Stimulated activated CD4-positive, alpha-beta T cell treated with anti-CD3 and anti-CD28 coated beads, Interleukin-2, amount 100 ng/mL, for 24 hours (primary cell): ENCODE measurements at places on chromosomes 11 and 22.

GRCh38 chr22:26259510-26259909, 90.2 kb downstream of the SEZ6L start:
- DNase-seq, result peak; percentile 4

GRCh38 chr11:121099885-121100284, 1.2 kb upstream of the TECTA start:
- no peak for DNase-seq

DNA sequence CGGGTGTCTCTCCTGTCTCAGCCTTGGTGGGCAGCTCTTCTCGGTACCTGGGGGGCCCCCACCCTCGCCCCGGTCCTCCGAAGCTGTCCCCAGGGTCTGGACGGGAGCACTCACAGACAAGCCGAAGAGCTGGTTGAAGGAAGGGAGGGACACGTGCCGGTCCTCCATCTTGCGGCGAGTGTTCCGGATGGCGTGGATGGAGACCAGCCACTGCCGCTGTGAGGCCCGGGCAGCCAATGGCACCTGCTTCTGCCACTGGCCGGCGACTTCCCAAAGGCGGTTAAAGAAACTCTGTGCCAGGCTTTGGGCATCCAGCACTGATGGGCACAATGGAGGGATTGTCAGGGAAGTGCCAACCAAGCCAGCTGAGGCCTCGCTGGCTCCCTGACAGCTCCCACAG, 18.7 kb downstream of the PPM1F start:
- no peak for DNase-seq

DNA sequence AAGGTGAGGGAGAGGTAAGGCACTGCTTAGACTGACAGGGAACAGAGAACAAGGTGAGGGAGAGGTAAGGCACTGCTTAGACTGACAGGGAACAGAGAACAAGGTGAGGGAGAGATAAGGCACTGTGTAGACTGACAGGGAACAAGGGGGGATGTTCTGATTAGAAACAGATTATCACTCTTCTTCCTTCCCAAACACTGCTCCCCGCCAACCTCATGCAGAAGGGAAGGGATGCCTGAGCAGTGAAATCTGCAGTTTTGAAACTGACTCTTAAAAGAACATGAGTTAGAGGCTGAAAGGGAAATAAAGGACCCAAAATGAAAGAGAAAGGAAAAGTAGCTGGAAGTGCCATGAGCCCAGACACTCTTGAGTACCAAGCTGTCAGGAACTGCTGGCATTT, 29.8 kb downstream of the NEFH start:
- no peak for DNase-seq

DNA sequence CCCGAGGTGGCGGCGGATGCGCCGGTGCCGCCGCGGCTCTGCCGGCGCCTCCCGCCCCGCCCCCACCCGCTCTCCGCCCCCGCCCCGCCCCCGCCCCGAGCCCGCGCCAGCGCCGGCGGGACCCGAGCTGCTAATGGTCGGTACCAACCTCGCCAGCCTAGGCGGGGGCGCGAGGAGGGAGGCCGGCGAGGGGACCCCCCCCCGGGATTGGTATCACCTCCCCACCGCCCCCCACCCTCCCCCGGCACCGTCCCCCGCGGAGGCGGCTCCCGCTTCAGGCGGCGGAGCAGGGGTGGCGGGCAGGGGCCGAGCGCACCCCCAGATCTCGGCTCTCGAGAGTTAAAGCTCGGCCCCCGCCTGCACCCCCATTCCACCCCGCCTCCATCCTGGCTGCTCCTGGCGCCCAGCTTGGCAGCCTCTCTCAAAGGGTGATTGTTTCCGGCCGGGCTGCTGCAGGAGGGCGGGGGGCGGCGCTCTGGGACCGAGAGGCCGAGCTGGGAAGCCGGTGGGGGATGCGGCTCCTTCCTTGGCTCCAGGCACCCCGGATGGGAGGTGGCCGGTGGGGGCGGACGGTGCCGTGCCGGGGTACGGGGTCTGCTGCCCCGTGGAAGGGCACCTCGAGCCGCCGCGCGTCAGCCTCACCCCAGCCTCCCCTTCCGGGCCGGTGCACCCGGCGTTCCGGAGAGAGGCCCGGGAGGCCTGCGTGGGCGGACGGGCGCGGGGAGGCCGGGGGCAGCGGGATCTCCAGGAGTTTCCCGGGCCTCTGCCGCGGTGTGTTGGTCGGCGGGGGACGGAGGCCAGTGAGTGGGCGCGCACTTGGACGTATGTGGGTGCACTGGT, at the start of gene B3GAT1:
TSS of gene B3GAT1 (minus strand) at position 40 of the 840 bp plus-strand sequence. CDS start 24,583 bp downstream, outside the sequence.
- DNase-seq, result peak; percentile 38

GRCh38 chr22:43720716-43721115, 91.4 kb downstream of the EFCAB6 start:
- no peak for DNase-seq
